C1 segment of cervical spinal cord (tissue), 14 donors: ENCODE measurements at places on chromosomes 7 and 10.
A peak's percentile ranks its signal among the peaks of the same experiment; 100 is the strongest.

DNA sequence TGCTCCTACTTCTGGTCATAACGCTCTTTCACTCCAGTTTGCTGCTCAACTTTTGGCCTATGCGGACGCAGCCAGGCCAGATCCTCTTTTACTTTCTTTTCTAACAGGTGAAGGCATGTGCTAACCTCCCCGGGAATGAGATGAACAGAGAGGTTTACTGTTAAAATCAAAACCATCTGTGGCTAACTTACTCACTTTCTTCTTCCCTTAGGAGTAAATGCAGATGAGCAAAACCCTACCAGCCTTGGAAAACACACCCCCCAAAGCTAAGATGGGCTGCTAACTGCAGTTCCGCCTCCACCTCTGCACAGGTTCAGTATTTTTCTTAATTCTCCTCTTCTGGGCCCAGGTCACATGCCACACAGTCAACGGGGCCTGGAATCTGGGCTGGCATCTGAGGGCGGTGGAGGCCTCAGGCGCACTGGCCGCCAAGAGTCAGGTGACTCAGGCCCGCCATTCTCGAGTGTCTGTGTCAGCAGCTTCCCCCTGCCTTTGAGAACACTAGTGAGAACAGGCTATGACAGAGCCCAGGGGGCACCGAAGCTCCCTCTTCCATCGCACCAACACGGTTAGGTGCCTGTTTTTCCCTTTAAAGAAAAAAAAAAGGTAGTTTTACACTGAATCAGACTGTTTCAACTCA is 11.1 kb downstream of the FAM53B start:
- DNase-seq: no peak

DNA sequence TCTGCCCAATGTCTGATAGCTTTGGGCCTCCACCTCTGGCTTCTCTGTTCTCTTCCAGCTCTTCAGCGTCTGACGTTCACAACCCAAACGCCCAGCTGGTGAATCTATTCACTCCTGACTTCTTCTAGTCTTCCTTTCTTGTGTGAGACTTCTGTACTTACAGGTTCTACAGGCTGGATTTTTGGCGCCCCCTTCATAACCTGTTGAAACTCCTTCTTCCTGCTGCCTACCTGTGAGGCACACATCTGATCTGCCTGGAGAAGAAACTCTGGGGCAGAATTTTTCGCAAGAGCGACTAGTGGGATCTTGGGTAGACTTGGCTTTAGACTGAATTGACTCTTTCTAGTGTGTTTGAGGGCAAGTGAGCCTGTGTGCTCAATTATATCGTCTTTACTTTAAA is 249.3 kb downstream of the REEP3 start:
- no peak for DNase-seq

DNA sequence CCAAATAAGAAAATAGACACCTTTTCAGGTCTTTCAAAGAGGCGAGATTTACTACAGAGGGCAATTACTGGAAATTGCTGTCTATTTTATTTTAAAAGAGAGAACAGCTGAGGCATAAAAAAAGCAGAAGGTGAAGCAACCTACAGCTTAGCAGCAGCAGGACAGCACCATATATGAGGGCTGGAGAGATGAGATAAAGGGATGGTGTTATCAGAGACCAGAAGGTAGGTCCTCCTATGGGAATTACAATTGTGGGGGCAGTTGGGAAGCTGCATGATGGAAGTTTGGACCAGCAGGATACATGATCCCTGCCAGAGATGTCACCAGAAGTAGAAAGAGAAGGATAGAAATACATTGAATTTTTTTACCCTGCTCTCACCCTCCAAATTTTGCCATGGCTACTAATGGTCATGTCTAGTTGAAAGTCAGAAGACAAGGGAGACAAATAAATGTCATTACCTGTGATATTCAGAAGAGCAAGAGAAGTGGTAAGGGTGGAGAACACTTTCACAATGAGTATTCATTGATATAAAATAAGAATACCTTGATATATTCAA is 77.2 kb upstream of the CALCR start:
- DNase-seq: no peak

- DNase-seq: no peak
Measured at GRCh38 chr7:1042492-1042833, 1.9 kb upstream of the GPR146 start.

GRCh38 chr7:92716825-92717580 is 119.4 kb downstream of the CDK6 start:
- DNase-seq: no peak

DNA sequence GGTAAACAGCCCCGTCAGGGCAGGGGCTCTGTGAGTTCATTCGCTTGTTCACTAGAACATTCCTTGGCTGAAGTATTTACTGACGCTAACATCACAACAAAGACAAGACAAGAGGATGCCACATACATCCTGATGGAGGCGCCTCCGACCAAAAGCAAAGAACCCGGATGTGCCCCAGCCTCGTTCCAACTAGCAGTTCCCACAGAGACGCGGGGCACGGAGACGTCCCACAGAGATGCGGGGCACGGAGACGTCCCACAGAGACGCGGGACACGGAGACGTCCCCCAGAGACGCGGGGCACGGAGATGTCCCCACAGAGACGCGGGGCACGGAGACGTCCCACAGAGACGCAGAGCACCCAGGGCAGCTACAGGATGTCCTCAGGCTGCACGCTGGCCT is 35.4 kb upstream of the CFAP46 start:
- no peak for DNase-seq

DNA sequence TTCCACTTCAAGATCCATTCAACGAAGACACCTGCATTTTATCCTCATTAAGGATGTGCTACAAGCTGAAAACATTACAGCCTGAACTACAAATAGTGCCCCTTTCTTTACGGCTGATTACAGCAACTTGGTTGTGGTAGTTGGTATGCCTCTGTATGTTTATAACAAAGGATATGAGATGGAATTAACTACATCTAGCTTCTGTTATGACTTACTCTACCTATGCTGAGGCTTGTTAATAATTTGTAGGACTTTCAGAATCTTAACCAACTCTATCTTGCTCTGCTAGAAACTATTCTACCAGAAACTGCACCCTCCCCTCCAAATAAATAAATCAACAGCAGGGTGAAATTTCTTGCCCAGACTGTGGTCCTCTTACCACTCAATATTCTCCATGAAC is 448.1 kb downstream of the GRM8 start:
- no peak for DNase-seq

DNA sequence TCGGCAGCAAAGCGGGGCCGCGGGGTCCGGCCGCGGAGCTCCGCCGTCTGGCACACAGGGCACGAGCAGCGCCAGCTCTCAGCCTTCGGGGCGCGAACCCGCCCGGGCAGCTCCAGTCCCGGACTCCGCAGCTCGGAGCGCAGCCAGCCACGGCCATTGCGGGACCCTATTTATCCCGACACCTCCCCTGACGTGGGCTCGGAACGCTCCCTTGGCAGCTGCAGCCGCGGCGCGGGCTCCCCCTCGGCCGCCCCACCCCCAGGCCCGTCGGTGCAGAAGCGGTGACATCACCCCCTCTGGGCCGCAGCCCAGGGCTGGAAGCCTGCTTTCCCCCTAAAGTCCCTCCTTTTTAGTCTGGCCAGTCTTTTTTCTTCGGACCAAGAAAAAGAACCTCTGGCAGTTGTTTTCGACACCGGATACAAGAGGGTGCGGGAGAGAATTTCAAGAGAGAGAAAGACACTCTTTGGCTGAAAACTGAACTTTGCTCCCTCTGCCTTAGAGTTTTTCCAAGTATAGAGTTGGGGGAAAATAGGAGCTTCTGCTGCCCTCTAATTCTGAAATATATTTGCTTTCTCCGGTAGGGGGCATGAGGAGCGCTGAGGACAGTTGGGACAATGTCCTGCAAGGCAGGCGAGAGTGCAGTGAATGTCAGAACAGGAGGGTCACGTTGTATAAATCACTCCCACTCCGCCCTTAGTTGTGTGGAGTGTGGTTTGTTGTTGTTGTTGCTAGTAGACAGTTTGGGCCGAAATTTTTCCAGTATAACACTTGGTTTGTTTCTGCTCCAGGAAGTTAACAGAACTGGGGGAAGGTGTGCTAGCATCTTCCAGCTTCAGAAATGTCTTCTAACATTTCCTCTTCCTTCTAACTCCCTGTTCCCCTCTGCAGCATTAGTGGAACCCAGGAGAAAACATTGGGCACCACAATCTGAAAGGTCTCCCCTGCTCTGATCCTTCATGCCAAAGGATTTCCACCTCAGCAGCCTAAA is at the start of gene SFRP4:
Gene SFRP4, minus strand, starts transcription at position 145 of the 988 bp plus-strand sequence. CDS start 280 bp downstream, outside the sequence.
- DNase-seq: peak; percentile 43

DNA sequence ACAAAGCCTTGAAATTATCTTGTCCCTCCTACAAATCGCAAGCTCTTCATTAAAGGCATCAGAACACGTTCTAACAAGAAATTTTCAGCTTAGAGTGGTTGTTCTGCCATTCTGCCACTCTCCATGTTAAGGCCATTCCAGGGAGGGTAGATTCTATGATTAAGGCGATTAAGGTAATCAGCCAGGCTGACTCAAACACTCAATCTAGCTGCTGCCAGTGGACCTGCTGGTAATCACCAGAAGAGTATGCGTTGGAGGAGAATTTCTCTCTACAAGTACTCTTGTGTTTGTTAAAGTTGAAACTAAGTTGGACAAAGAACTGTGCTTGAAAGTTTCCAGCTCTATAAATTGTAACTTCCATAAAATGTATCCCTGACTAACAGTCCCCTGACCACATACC is 149.2 kb upstream of the COL1A2 start:
- DNase-seq: no peak

DNA sequence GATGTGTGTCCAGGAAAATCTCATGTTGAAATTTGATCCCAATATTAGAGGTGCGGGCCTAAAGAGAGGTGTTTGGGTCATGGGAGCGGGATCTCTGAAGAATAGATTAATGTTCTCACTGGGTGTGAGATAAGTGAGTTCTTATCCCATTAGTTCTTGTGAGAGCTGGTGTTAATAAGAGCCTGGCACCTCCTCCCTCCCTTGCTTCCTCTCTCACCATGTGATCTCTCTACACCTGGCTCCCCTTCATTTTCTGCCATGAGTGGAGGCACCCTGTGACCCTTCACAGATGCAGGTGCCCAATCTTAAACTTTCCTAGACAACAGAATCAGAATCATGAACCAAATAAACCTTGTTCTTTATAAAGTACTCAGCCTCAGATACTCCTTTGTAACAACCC is 19.5 kb downstream of the MTPN start:
- no peak for DNase-seq

DNA sequence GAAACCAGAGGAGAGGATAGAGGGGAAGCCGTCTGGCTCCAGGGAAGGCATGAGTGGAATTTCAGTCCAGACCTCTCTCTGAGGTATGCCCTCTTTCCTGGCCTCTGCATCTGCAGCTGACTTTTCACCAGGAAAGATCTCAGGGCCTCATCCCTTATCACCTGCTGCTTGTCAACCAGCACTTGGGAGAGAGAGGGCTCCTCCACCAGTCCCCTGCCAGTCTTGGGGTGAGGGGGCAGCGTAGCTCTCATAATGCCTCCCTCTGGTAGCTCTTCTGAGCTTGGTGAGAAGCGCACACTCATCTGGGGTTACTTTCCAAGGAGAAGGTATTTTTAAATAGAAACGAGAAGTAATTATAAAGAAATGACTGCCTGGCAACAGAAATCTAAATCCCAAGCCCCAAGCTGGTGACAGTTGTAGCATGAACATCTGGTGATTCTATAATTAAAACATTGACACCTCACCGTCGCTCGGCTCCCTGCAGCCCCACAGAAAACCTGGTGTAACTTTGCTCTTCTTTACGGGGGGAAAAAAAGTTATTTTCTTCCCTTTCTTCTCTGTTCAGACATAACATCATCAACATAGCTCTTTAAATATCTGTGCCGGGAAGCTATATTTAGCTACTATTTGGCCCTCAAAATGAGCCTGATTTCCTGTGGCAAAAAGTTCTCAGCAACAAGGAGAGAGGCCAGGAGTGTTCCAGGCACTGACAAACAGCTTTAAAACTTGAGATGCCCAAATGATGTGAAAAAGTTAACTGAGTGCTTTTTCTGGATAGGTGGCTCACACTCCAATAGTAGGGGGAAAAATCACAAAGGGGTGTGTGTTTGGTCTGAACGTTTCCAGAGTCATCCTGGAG is 26.9 kb downstream of the HIP1 start:
- no peak for DNase-seq

- peak; percentile 55 for DNase-seq
Measured at GRCh38 chr10:32367793-32368453, 21.0 kb upstream of the EPC1 start.

DNA sequence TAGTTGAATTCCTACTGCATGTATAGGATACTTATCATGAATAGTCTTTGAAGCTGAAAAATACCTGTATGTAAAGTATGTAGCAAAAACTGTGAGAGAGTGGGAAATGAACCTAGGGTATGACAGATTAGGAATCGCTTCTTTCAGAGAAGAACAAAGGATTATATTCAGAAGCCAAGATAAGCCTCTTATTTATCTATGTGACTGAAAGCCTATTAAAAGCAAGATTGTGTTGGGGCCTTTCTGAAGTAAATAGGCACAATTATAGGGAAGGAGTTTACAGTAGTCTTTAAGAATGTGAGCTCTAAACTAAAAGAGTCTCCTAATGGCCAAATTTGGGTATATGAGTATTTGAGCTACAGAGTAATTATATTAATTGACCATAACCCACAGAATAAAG is 102.1 kb downstream of the MTERF1 start:
- DNase-seq: no peak

DNA sequence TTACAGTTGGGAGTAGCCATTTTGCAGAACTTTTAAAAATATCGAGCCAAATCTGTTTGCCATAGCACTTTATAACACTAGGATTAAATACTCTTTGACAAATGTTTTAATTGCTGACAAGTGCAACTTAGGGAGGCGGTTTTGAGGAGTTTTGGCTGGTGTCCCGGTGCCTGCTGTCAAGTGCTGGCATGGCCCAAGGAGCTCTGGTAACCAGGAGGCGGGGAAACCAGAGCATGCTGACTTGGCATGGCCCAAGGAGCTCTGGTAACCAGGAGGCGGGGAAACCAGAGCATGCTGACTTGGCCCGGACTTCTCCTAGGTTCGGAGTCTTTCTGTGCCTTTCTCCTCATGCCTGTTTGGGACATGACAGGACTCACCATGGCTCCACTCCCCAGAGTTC is 30.8 kb upstream of the ZNF32 start:
- peak; percentile 76 for DNase-seq

- DNase-seq: peak; percentile 41
Measured at GRCh38 chr7:75905785-75906604, 9.0 kb upstream of the POR start.
